T-helper 2 cell treated with Interferon-gamma antibody and Interleukin-4, amounts not matched to agents 5 μg/mL and 100 μg/mL, for 36 hours (primary cell): ENCODE measurements at places on chromosomes 5 and 9.
A peak's percentile ranks its signal among the peaks of the same experiment; 100 is the strongest.

- no peak for DNase-seq
Observed at GRCh38 chr9:72509053-72509452, 12.4 kb upstream of the TMC1 start.

GRCh38 chr9:132185073-132186009 lies 23.5 kb downstream of the NTNG2 start:
- DNase-seq: no peak

- DNase-seq: no peak
Observed at GRCh38 chr5:1497242-1497777, 26.4 kb downstream of the LPCAT1 start.

DNA sequence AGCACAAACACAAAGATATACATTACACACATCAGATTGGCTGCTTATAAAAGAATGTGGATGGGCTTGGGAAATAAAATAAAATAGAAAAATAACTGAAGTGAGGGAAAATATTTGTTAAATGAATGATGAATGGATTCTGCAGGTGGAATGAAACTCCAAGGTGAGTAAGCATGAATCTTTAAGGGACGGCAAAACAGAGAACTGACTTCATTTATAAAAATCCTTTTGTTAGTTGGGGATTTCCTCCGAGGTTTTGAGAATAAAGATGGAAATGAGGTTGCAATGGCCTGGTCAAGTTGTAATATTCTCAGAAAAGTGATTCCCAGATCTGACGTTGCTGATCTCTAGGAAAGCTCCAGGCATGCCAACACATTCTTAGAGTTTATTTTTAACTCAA lies 20.9 kb upstream of the SEMA6A start:
- DNase-seq: no peak

DNA sequence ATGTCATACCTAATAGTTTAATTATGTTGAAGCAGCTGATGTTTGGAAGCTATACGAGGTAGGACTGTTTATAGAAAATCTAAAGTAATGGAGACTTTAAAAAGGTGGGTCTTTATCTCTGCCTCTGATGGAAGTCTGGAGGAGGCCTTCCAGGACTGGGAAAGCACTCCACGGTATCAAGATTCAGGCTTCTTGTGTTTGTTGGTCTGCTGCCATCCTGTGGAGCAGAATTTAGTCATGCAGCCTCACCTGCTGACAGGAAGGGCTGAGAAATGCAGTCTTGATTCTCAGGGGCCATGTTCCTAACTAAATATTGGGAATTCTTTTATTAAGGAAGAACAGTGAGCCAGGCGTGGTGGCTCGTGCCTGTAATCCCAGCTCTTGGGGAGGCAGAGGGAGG lies 15.9 kb downstream of the SPDL1 start:
- DNase-seq: no peak

GRCh38 chr5:2271316-2271715 lies 388.6 kb upstream of the IRX4 start:
- DNase-seq: no peak

- no peak for DNase-seq
Observed at GRCh38 chr5:154779105-154779504, 23.9 kb downstream of the LARP1 start.

GRCh38 chr5:83341815-83342334 lies 129.7 kb upstream of the VCAN start:
- DNase-seq: no peak

DNA sequence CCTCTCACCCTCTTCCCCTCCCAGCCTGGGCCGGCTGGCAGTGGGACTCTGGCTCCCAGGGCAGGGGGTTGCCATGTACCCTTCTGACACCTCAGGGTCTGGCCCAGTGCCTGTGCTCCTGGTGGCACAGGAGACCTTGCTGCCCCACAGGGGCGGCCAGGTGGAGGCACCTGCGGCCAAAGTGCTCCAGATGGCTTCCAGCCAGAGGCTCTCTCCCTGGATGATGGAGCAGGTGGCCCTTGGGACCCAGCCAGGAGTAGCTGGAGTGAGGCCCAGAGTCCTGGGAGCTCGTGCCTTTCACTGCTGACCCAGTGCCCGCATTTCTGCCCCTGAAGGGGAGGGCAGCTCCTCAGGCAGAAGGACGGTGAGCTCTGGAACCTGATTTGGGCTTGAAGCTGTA lies 87.3 kb downstream of the NTNG2 start:
- DNase-seq: no peak

- no peak for DNase-seq
Observed at GRCh38 chr9:70954126-70954525, 167.3 kb downstream of the TRPM3 start.

DNA sequence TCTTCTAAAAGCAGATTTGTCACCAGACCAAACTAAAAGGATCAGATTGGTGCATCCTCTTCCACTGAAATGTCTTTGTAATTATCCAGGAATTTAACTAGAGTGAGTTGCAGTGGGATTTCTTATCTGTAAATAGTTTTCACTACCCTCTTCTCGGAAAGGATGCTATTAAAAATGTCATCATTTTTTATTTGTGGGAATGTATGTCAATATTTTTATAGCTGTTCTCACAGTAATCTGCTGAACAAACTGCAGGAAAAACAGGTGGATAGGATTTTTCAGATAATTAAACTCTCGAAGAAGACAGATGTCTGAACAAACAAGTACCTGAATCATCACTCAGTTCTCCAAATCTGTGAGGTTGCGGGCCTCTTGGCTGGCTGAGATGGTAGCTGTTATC lies 62.7 kb downstream of the RAB14 start:
- DNase-seq: no peak

DNA sequence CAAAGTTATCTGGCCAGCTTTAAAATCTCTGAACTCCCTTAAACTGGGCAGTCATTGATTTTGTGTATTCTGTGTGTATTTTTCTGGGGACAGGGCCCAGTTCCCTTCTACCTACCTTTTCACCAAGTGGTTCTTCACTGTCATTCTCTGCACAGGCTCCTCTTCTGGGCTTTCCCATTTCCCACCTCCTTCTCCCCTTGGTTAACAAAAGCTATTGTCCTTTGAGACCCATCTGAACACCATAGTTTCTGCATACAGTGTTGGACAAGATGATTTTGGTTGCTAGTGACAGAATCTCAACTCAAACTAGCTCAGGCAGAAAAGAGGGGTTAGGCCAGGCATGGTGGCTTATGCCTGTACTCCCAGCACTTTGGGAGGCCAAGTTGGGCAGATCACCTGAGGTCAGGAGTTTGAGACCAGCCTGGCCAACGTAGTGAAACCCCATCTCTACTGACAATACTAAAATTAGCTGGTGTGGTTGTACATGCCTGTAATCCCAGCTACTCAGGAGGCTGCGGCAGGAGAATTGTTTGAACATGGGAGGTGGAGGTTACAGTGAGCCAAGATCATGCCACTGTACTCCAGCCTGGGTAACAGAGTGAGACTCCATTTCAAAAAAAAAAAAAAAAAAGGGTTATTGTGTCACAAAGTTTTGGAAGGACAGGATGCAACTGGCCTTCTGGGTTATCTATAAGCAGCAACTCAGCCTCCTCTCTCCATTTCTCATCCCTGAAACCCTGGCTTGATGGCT lies 31.0 kb upstream of the ANKRD34B start:
- DNase-seq: no peak

DNA sequence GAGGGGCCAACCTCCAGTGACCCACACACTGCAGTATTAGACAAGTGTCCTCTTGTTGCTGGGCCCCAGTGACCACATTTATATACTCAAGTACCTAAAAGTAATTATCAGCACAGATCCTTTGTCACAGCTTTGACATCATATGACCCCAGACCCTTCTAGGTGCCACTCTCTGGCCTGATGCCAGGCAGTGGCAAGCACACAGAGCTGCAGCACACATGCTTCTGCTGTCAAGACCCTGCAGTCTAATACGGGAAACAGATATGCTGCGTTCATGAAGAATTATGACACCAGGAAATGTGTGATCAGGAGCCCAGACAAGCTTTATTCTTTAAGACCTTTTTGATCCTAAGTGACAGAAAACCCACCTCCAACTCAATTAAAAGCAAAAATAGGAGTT lies 63.8 kb upstream of the AFAP1L1 start:
- no peak for DNase-seq

- no peak for DNase-seq
Observed at GRCh38 chr5:179749857-179750508, 17.4 kb downstream of the MAML1 start.

DNA sequence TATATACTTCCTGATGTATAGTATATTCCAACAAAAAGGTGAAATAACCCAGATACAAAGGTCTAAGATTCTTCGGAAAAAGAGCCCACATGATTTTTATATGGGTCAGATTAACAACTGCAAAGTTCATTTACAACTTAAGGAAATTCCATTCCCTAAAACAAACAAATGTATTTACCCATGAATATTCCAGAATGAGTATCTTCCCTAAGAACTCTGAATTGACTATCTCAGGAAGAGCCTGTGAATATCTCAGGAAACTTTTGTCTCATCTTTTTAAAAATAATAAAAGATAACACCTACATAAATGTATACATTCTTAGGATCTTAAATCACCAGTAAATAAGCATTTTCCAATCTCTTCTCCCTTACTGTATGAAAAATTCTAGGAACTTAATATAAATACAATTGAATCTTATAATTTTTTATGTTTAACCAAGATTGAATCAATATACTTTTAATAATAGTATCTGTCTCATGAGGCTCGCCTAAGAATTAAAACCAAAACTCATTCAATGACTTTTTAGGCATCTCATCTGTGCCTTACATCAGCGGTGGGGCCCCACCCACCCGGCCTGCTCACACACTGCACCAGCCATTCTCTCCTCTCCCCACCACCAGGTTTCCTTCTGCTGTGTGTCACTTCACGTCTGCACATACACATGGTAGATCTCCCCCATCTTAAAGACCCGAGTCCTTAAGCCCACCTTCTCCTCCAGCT lies 78.1 kb downstream of the RAPGEF1 start:
- peak; percentile 78 for DNase-seq

GRCh38 chr5:122697191-122697590 lies 77.7 kb upstream of the SNX2 start:
- DNase-seq: no peak

DNA sequence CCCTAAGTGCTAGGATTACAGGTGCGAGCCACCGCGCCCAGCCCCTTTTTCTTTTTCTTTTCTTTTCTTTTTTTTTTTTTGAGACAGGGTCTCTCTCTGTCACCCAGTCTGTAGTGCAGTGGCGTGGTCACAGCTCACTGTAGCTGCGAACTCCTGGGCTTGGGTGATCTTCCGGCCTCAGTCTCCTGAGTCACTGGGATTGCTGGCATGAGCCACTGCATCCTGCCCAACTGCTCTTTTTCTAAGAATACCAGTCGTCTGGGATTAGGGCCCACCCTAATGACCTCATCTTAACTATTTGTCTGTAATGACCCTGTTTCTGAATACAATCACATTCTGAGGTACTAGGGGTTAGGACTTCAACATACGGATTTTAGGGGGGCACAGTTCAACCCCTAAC lies 34.1 kb upstream of the NANS start:
- DNase-seq: no peak
